ENCODE measurements at places on chromosomes 4 and X.
A peak's percentile ranks its signal among the peaks of the same experiment; 100 is the strongest.

DNA sequence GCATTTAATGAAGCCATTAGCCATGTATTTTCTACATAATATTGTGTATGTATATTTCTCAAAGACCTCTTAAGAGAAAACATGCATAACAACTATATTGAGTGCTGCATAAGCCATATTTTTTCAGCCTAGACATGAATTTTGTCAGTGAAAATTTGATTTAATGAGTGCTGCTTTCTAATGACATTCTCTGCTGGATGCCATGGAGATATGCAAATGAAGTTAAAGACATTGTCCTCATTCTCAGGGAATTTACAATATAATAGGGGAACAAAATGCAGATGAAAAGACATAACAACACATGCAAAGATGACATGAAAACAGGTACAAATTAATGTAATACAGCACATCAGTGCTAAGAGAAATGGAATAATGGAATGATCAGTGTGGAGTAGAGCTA, 118.7 kb downstream of the ATOH1 start:
- no peak for DNase-seq

GRCh38 chrX:79375340-79375739, 8.2 kb upstream of the ITM2A start:
- no peak for DNase-seq

- no peak for DNase-seq
Measured at GRCh38 chrX:136076942-136077341, 70.4 kb upstream of the FHL1 start.

DNA sequence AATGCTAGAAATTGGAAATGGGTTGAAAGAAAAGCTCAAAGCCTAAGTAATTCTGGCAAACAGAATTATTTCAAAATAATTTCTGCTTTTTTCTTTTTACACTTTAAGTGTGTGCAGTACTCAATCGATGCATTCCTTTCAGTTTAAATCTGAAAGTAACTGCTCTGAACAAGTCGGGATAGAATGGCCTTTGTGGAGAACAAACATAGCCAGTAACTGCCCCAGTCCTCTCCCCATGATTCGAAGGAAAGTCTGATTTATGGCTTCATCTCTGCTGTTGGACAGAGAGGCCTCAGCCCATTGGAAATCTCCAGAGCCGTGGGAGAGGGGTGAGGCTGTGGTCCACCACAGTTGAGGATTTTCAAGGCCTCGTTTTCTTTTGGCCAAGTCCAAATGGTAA, 174.0 kb upstream of the TLL1 start:
- DNase-seq: no peak

DNA sequence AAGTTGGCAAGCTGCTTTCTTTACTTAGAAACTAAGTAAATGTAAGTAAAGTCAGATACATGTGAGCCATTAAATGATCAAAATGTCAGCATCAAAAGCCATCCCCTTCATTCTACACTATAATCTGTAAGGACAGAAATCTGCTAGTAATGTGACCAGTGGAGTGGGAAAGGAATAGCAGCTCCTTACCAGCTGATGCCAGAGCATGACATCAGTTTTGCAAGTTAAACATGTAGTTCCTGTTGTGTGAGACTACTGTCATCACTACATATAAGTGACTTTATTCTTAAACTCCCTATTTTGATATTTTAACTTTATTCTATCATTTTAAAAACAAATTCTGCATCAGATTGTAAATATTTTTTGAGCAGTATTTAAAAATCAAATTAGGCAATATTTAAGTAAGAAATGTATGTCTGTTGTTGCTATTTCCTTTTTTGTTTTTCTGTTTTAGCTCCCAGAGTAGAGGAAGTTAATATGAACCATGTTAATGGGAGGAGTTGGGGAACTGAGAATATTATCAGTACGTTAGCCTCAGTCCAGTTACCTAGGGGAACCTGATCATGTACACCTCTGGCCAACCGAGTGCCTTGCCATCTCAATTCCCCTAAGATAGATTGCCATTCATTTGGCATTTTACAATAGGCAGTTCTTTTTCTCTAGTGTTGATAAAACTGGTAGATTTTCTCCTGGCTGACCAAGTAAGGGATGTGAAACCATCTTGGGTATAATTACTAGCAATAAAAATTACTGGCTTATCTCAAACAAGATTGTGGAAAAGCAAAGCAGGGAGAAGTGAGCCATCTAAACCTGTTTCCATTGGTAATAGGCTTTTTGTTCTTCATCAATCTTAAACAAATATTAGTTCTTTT, 34.7 kb downstream of the CCNI start:
- DNase-seq: no peak

GRCh38 chr4:131613824-131614216, 1535.3 kb upstream of the PCDH10 start:
- no peak for DNase-seq

DNA sequence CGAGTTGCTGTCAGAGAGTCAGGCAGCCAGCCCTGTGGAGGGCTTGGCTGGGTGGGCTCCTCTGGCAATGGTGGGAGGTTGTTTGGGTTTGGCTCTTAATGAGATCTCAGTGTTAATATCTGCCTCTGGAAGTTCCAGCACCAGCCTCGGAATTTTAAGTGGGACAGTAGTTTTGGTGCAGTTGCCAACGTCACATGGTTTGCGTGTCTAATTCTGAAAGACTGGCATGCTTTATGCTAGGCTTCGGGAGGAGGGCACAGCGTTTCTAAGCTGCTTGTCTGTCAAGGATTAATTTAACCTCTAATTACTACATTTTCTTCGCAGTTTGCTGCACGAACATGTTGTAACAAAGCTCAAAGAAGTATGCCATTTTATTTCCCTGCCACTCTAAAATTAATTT, 9.2 kb downstream of the MAMLD1 start:
- no peak for DNase-seq

GRCh38 chr4:48290146-48290772, 20.6 kb upstream of the TEC start:
- DNase-seq: no peak

DNA sequence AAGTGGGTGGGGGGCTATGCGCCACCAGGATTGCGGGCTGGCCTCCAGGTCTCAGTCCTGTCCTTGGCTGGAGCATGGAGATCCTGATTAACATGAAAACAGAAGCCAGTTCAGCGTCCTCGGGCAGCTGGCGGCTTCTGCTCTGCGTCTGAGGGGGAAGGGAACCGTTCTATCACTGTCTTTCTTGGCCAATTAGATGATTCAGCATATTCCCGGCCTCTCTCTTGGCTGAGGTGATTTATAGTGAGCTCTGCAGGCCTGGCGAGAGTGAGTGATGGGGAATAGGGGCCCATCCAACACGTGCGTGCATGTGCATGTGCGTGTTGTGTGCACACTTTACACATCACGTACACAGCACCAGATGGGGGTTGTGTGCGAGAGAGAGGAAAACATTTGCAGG, 145.8 kb upstream of the ATP6AP2 start:
- DNase-seq: peak; percentile 85

DNA sequence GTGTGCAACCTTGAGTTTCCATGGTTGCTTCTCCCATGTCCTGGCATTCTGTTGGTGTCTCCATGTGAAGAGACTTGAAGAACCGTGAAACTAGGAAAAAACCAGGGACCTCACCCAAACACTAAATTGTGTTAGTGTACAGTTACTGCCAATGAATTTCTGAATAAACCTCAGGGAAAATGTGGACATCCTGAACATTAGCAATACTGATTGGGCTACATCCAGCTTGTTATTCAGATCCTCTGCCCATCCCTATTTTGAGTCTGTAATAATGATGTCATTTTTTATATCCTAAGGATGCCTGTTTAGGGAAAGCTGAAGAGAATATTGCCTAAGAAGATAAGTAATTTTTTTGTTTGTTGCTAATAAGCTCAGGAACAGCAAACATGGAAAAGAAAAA, 262.7 kb downstream of the TMA16 start:
- DNase-seq: no peak

- no peak for DNase-seq
Measured at GRCh38 chrX:68571610-68572311, 72.9 kb downstream of the YIPF6 start.

DNA sequence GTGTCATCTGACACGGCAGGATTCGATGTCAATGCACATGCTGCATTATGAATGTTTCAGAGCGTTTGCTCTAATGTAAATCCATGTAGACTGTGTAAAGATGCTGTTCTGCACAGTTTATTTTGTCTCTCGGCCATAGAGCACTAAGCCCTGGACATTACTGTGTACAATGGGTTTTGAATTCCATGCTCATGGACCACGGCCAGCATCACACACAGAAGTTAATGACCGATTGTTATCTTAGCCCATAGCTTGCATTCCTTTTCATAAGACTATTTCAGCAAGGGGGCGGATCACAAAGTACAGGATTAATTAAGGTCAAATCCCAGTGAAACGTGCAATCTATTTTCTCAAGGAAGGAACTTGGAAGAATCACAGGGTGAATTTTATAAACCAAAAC, 286.1 kb upstream of the TENM3 start:
- DNase-seq: peak; percentile 75

GRCh38 chr4:24686866-24687692, 102.7 kb upstream of the DHX15 start:
- DNase-seq: no peak
